ENCODE measurements at places on chromosomes 6 and 20.

- no peak for DNase-seq
These were observed 12.1 kb downstream of the TRAPPC3L start for GRCh38 chr6:116533233-116533957.

DNA sequence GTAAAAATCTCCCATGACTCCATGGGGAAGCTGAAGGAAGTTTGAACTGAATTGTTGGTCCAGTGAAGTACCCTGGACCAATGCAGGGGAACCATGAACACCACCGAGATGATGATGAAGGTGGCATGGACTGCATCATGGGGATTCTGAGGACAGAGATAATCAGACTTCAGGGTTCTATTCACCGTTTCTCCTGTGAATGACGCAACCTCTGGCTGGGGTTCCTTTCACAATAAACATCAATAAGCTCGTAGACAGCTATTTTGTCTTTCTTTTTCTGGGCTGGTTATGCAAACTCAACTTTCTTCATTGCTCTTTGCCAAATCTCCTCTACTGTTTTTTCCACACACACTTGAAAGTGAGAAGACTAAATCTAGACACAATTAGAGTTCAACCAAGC is 87.9 kb upstream of the NKX2-2 start:
- DNase-seq = no peak

DNA sequence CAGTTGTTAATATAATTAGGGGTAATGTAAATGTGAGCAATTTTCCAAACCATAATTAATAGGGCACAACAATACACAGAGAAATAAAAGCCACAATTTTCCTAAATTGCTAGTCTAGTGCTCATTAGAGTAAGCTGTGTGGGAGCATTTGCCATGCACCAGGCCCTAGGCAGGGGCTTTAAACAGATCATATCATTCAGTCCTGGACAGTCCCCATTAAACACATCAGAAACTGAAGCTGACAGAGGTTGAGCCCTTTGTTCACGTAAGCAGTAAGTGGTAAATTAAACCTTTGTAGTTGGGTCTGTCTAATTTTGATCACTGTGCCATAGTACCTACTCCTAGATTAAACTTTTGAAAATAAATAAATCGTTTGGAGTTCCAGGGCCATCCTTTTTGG is 931.1 kb downstream of the C6orf118 start:
- no peak for DNase-seq

- DNase-seq = no peak
These were observed 92.8 kb downstream of the ARID1B start for GRCh38 chr6:156869980-156870398.

DNA sequence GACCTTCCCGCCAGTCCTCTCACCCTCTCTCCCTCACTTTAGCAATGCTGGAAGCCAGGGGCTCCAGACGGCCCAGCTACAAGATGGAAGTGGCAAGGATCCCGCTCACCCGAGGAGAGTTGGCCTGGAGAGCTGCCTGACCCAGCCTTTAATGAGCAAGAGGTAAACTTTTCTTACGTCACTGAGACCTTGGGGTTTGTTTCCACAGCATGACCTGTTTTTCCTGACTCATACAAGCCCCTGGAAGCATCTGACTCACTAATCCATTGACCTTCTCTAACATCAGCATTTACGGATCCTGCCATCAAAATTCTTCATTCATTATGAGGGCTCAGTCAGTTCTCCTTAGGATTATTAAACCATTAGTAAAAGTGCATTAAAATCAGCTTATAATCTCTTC is 120.4 kb downstream of the MYLK4 start:
- peak; percentile 93 for DNase-seq

DNA sequence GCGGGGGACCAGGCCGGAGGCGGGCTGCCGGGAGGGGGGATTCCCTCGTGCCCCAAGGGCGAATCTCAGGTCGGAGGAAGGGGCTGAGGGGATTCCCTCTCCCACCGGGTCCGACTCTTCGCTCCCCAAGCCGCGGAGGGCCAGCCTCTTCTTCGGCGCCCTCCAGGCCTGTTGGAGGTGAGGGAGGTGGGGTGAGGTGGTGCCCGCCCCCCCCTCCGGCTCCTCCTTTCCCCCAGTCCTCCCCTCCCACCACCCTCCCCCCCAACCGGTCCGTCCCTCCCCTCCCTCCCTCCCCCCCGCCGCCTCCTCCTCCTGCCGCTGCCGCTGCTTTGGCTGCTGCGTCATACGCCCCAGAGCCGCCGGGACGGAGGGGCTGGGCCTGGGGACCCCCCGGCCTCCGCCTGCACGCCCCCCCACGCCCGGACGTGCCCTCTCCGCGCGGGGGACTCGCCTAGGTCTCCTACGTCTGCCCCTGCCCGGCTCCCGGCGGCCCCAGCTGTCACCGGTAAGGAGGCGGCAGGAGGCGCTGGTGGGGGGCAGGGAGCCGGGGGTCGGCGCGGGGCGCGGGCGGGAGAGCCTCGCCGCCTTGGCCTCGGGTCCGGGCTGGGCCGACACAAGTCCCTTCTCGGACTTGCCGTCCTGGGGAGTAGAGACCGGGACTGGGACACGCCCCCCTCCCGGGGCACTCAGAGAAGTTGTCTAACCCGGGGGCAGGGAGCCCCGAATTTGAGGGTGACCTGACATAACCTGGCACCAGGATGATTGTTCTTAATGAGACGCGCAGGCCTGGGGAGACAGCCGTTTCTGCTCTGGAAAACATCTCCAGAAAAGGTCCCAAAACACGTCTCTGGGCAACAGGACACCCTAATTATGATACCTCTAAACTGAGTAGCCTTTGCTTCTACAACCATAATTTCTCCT is at the start of gene PHF1:
PHF1 (plus strand) TSS at position 304 of the 921 bp plus-strand sequence. CDS start 1,250 bp downstream, outside the sequence.
- peak; percentile 80 for DNase-seq

DNA sequence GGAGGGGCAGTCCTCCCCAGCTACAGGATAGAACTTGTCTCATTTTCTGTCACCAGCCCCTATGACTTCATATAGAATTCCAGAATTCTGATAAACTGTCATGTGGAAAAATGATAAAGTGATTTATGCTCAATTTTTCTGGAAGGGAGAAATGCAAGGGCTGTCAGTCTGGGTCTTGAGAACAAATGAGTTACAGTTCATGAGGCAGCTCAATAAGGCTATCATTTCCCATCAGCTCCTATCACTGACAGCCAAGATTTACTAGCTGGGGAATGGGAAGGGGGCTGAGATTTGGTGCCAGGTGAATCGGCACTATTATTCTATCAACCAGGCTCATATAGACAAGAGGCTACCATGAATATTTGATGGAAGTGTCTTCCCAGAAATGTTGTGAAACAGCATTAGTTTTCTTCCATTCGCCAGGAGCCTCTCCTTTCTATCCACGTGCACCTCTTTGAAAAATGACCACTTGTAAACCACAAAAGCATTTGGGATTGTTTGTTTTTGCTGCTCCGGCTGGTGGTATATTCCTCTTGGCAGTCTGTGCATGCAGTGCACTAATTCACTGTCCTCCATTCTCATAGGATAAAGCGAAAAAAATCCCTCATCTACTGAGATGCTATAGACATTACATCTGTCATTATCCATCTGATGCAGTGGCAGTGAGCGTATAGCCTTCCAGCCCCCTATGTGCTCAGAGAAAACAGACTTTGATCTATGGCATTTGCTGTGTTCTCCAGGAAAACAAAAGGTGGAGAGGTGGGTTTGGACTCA is 528.7 kb upstream of the RNF217 start:
- DNase-seq = peak; percentile 14

GRCh38 chr6:97626671-97627441 is 343.8 kb upstream of the MMS22L start:
- peak; percentile 72 for DNase-seq

- DNase-seq = no peak
These were observed 21.2 kb upstream of the ADIG start for GRCh38 chr20:38559764-38560163.

DNA sequence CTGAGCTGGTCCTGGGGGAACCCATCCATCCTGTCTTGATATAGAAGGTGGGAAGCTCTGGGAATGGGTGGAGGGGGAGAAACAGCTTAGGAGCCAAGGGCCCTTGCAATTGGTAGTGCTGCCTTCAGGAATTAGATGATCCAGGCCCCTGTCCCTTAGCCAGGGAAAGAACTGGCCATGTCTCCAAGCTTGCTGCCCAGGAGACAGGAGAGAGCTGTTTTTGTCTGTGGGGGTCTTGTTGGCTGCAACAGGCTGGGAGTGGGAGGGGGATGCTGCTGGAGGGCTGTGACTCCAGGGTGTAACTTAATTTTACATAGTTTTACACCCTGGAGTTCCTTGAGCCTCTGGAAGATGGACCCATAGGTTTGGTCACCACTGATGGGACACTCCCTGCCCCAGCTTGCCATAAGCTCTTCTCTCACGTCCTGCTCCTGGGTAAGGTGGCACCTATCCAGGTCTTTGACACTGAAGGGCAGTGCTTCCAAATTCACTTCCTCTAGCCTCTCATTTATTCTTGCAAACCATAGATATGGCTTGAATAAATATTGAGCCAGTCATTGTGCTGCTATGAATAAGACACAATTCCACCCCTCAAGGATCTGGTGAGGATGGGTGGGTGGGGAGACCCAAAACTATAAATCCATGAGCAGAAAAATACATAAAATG is 16.8 kb downstream of the VEGFA start:
- peak; percentile 43 for DNase-seq

DNA sequence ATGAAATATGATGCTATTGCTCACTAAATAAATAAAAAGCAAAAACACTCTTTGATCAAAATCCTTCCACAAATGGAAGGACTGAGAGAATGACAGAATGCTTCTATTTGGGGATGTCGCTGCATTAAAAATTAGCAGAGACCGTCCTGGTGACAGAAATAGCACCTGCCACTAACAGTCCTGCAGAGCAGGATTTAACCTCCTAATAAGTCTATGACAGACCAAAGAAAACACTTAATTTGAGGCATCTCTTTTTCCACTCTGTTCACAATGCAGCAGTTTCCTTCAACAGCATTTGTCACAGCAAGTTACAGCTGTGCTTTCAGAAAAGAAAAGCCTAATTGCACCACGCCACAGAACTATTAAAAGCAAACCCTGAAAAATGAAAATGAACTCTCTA is 140.6 kb upstream of the BEND6 start:
- DNase-seq = no peak

DNA sequence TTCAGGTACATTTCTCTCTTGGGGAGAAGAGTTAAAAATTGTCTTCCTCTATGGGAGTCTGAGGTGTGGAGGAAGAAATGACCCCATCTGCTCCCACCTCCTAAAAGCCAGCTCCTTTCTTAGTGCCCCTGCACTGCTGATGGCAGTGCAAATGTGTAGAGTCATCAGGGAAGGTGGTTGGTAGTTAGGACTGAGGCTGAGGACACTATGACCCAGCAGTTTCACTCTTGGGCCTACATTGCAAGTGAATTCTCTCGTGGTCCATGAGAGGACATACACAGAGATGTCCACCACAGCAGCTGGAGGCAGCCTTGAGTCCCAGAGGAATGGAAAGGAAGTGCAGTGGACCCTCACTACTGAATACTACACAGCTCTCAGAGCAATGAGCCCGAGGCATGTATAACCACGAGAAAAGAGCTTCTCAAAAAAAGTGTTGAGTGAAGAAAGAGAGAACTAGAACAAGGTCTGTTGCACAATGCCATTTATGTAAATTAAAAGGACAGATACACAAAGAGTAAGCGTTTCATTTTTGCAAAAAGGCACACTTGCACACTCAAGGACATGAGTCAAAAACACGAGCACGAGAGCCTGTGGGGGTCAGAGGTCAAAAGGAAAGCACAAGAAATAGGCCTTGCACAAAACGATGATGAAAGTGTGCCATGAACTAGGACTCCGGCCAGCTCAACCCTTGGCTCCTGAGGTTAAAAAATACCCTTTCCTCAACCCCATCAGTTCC is 308.2 kb upstream of the PRND start:
- DNase-seq = no peak

- no peak for DNase-seq
These were observed 89.2 kb downstream of the DNAH8 start for GRCh38 chr6:38804358-38804757.

DNA sequence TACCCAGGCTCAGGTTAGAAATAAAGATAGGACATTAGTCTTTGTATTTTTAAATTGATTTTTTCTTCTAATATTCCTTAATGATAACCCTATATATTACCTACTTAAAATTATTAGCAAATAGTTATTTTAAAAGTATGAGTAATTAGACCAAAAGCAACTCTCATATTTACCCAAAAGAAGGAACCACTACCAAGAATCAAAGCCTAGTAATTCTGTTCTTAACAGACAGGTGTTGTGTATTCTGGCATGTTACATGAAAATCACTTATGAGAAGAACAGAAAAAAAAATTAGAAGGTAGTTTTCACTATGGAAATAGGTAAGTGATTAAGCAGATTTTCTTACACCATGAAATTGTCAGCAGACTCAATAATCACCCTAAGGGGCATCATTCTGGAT is 105.1 kb downstream of the ATG5 start:
- no peak for DNase-seq

DNA sequence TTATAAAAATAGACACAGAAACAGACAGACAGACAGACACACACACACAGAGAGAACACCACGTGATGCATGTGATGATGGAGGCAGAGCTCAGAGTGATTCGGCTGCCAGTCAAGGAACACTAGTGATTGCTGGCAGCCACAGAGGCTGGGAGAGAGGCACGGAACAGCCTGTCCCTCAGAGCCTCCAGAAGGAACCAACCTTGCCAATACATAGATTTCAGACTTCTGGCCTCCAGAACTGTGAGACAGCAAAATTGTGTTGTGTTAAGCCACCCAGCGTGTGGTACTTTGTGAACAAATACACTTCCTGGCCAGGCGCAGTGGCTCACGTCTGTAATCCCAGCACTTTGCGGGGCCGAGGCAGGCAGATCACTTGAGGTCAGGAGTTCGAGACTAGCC is 9.5 kb upstream of the PARD6B start:
- no peak for DNase-seq

DNA sequence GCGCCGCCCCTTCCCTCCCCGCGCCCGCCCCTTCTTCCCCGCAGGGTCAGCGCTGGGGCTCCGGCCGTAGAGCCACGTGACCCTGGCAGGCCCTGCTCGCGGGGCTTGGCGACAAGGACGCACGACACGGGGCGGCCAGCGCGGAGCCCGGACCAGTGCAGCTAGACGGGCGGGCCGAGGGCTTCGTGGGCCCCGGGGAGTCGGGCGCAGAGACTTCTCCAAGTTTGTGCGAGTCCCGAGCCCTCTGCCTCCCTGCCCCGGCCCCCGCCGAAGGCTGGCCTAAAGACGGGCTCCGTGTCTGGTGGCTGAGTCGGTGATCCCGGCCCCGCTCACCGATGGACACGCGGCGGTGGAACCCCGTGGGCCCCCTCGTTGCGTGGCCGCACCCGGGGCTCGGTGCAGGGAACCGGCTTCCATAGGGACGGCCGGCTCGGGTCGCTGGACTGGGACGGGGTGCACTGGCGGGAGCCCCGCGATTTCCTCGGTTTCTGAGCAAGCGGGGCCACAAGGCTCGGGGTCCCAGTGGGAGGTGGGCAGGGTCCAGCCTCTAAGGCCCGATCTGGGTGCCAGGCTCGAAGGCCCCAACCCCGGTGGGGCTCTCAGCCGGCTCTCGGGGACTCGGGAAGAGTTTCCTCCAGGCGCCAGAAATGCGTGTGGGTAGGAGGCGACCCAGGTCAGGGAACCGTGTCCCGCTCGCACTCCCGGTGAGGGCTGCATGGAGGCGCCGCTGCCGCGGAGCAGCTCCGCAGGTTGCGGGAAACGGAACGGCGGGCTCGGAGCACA is 452 bp upstream of the GATA5 start:
- no peak for DNase-seq

GRCh38 chr6:163416557-163417253 is 2.2 kb downstream of the QKI start:
- DNase-seq = peak; percentile 88

Measured in fibroblast of upper back skin (primary cell).